Mammary epithelial cell (primary cell): ENCODE measurements at places on chromosomes 2 and 18. TPM values are rescaled to one million over a fixed set of nuclear protein-coding genes. Genes with fewer than 3 reads are reported as not detected.

DNA sequence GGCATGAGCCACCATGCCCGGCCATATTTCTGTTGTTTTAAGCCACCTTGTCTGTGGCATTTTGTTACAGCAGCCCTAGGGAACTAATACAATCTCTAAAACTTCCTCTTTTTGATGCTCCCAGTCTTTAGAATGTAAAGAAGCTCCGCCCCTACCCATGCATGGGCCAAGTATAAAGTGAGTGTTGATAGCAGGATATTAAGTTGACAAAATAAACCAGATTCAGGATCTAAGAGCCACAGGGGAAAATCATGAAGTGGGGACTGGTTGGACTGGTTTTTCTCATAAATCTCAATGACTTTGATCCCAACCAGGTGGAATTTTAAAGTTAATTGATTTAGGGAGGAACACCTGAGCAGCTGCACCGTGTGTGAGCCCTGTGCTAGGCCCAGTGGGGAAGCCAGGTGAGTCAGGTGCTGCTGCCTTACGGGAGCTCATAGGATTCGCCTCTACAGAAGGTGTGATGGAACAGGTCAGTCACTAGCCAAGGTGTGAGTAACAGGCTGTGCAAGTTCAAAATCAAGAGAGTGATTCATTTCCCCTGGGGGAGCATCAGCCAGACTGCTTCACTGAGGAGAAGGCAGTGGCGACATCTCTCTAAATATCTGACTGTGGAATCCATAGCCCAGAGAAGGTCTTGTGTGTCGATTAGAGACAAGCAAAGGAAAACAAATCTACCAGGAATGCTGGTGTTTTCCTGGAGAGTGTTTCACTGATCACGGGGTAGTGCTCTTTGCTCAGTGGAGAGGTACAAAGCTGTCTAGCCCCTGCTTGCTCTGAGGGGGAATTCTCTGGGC, 63.0 kb upstream of the MSH2 start:
- peak; percentile 96 for DNase-seq

GRCh38 chr18:12106471-12106870, 12.8 kb downstream of the ANKRD62 start:
- no peak for DNase-seq

DNA sequence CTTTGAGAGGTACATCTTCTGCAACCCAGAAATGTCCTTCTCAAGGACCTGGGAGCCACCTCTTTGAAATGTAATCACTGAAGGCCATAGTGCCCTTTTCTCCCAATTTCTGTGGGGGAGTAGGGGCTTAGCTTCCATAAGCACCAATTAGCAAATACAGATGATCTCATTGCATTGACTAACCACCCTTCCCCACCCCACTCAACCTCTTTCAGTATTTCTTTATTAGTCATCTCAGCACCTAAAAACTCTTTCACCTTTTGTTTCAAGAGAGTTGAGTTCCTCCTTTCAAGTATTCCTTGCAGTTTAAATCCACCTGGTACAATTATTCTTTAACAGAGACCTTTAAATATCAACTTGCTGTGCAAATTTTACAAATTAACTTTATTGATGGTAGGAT, 1011.8 kb upstream of the CDH2 start:
- DNase-seq = peak; percentile 68

- DNase-seq = no peak
These were observed 266.3 kb downstream of the MTX2 start for GRCh38 chr2:176535467-176536113.

DNA sequence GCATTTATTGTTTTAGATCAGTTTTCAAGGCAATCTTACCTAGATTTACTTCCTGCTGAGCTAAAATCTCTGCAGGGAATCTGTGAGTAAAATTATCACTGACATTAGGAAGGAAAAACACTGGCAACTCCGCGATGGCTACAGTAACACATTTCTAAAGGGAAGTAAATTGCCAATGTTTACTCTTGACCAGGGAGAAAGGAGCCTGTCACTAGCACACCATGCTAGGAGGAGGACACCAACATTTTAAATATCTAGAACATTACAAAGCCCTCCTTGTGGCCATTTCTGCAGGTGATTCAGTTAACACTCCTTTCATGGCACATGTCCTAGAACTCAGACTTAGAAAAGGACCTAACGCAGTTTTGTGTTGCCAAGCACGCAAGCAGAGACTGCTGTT, 58.4 kb downstream of the TCF4 start:
- no peak for DNase-seq

The COL3A1 gene
- 0.03 TPM for polyA plus RNA-seq

- DNase-seq = no peak
These were observed 90.9 kb downstream of the ACAA2 start for GRCh38 chr18:49722477-49722876.

DNA sequence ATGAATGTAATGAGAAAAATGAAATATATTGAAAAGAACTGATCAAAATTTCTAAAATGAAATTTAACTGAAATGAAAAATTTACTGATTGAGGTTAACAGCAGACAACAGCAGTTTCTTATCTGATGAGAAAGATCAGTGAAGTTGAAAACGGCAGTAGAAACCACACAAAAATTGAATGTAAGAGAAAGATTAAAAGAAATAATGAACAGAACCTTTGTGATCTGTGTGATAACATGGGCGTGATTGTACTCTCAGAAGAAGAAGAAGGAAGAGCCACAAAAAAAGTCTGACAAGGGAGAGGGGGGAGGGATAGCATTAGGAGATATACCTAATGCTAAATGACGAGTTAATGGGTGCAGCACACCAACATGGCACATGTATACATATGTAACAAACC, 45.2 kb downstream of the FAM117B start:
- no peak for DNase-seq

The APLF gene
- 0.97 TPM for polyA plus RNA-seq

DNA sequence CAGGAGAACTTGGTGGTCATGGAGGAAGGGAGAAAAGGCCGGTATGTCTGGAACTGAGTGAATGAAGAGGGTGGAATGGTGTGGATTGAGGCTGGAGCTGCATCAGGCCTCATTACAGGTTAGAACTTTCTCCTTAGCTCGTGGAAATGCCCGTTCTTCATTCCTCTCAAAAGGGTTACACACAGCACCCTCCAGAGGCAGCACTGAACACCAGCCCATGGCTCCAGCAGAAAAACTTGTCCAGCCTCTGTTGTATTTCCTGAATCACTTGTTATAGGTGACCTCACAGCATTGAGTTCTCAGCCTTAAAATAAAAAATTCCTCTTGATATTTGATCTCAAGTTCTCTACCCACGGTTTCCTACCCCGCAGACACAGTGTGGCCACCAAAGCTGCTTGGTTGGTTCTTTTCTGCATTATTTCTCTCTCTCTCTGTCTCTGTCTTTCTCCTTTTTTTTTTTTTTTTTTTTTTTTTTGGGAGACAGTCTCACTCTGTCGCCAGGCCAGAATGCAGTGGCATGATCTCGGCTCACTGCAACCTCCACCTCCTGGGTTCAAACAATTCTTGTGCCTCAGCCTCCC, 89.6 kb downstream of the ITGB1BP1 start:
- peak; percentile 71 for DNase-seq

The KIAA2012 gene
- polyA plus RNA-seq = not detected

The DARS1 gene
- 61.4 TPM for polyA plus RNA-seq

- DNase-seq = peak; percentile 26
These were observed 908 bp downstream of the ERLEC1 start for GRCh38 chr2:53787614-53788289.

- no peak for DNase-seq
These were observed 19.5 kb upstream of the CIDEA start for GRCh38 chr18:12234451-12235190.

- no peak for DNase-seq
These were observed 34.2 kb upstream of the REV1 start for GRCh38 chr2:99524056-99524455.

DNA sequence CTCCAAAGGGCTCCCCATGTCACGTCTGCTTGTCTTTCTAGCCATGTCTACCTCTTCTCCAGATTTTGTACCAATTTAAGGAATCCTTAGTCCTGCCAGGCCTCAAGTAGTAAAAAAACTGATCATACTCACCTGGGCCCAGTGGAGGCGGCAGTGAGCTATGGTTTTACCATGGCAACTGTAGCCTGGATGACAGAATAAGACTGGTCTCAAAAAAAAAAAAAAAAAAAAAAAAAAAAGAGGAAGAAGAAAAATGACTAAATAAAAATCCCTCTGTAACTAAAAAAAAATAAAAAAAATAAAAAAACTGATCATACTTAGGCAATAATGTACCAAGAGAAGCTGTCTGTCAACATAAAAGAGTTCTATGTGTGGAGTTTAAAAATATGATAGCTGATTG, 221.6 kb downstream of the NR4A2 start:
- DNase-seq = peak; percentile 26

The PLCD4 gene
- polyA plus RNA-seq = 2.8 TPM

The CD28 gene
- not detected for polyA plus RNA-seq

The REG1B gene
- not detected for polyA plus RNA-seq

DNA sequence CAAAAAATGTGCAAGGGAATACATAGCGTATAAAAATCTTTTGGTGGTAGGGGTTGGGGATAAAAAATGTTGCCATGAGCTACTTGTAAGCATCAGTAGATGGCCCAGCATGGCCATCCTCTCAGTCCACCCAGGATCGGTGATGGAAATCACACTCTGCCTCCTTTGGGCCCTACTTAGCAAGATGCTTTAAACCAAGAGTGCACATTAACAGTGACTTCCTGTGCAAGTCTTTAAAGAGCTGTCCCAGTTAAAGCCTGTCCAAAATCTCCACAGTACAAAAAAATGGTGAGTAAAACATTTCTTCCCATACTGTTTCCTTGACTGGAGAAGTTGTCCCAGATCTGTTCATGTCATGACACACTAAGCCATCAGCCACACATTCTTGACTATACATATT, 18.0 kb downstream of the ANKRD44 start:
- DNase-seq = no peak

The OR6B2 gene
- not detected for polyA plus RNA-seq

The ITGA6 gene
- polyA plus RNA-seq = 134 TPM

DNA sequence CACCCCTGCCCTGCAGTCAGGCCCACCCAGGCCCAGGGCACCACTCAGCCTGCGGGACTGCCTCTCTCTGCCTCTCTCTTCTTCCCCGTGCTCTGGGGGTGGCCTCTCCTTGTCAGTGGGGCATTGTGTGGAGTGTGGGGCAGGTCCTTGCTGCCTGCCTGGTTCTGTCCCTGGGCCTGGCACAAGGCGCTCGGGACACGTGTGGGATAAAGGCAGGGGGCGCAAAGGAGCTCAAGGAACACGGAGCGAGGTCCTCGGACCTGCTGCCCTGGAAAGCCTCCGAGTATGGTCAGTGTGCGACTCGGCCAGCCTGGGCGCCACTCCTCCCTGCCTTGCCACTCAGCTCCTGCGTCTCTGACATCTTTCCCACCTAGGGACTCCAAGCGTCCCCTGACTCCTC, 262.2 kb downstream of the HDAC4 start:
- no peak for DNase-seq

GRCh38 chr2:42169874-42170521, 845 bp downstream of the EML4 start:
- DNase-seq = no peak

- peak; percentile 64 for DNase-seq
These were observed 32.2 kb upstream of the TRIB2 start for GRCh38 chr2:12684471-12684936.

DNA sequence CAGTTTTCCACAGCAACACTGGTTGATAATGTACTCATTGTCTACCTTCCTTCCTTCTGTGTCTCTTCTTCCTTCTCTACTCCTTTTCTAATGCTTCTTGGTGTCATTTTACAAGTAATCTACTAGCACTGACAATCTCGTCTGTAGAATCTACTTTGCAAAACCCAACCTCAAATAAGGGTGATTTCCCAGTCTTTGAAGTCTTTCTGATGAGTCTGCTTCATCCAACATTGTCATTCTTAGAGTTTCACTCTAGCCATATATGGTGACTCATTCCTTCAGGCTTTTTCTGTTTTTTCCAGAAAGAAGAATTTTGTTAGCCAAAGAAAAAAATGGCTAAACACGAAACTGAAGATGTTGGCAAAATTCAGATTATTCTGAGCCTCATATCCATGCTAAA, 288.7 kb downstream of the MBD2 start:
- peak; percentile 44 for DNase-seq

GRCh38 chr2:45585267-45585861, 25.7 kb downstream of the SRBD1 start:
- DNase-seq = peak; percentile 32

DNA sequence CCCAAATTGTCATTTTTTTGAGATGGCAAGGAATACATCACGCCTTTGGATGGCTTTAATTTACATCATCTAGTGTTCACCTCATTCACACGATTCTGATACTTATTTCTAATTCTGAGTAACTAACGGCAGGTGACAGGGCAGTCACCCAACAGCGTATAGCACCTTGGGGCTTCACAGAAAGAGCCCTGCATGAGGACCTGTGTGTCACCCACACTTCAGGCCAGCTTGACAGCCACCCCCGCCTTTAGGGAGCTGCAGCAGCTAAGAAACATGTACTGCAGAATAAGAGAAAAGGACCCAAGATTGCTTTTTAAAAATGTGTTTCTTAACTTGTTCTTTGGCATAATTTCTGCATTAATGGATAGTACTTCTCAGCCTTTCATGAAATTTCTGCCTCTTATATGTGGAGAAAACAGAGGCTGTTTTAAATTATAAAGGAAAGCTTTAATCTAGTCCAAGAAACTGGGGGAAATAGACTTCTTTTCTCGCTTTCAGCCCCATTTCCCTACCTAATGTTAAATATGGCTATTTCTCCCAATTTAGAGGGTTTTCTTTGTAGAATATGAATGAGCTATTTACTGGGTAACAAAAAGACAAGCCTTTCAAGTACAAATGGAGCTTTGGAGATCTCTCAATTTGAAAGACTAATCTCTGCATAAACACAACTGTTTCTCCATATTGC, 245.1 kb downstream of the LDLRAD4 start:
- no peak for DNase-seq

- DNase-seq = no peak
These were observed 124.5 kb upstream of the BARD1 start for GRCh38 chr2:214934006-214934405.

- DNase-seq = no peak
These were observed 166.3 kb downstream of the HDAC4 start for GRCh38 chr2:239234191-239235175.

- DNase-seq = no peak
These were observed 449.6 kb downstream of the SPAG16 start for GRCh38 chr2:213733893-213734292.

GRCh38 chr2:119958670-119959268, 54.1 kb upstream of the EPB41L5 start:
- peak; percentile 11 for DNase-seq

- DNase-seq = no peak
These were observed 24.2 kb upstream of the CXXC1 start for GRCh38 chr18:50311650-50312049.

The SCN9A gene
- polyA plus RNA-seq = 0.49 TPM

- no peak for DNase-seq
These were observed 102.6 kb downstream of the PTPN4 start for GRCh38 chr2:119862127-119862889.

The FAM124B gene
- not detected for polyA plus RNA-seq
